Stimulated activated CD4-positive, alpha-beta T cell treated with anti-CD3 and anti-CD28 coated beads, TNF-alpha, amount 100 ng/mL, for 1 hour (primary cell): ENCODE measurements at places on chromosomes 3 and 15.

- no peak for DNase-seq
Observed at GRCh38 chr3:46107682-46108081, 80.4 kb upstream of the XCR1 start.

GRCh38 chr3:190130037-190130436 is 9.3 kb upstream of the P3H2 start:
- no peak for DNase-seq

- no peak for DNase-seq
Observed at GRCh38 chr3:52822363-52822762, 8.1 kb downstream of the ITIH4 start.

GRCh38 chr3:124115956-124116355 is 124.0 kb upstream of the ROPN1 start:
- DNase-seq = no peak

GRCh38 chr15:91860498-91860897 is 7.0 kb downstream of the SLCO3A1 start:
- no peak for DNase-seq

DNA sequence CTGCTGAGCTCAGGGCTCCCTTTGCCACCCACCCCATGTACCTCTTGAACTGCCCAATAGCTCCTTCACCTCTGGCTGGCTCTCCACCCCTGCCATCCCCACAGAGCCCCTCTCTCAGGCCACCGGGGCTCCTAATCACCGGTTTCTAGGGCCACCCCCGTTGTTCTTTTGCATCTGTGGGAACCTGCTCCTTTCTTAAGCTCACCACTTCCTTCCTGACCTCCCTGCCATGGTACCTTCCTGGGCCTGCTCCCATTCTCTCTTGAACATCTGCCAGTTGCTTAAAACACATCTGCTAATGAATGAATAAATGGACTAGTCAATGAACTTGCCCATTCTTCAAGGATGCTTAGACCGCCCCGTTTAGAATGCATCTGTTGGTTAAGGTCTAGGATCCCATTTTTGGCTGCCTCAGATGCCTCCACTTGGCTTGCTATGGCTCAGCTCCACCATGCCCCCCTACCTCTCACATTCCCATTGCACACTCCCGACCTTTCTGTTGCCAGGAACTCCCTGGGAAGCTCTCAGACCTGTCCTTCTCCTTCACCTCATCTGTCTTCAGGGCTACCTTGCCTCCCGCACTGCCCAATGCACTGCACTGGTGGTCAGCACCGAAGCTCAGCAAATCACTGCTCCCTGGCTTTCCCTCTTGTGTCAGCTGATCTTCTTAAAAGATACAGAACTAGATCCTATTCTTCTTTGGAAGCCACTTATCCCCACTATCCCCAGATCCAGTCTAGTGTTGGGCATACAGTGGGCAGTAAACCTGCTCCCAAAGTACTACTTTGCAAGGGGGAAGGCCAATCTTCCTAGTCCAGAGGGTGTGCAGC is 9.1 kb downstream of the AMOTL2 start:
- no peak for DNase-seq

GRCh38 chr3:18030371-18030870 is 288.0 kb upstream of the TBC1D5 start:
- DNase-seq = no peak

- DNase-seq = peak; percentile 50
Observed at GRCh38 chr3:133574260-133574881, 885 bp downstream of the CDV3 start.

GRCh38 chr3:14033023-14033422 is 91.6 kb downstream of the CHCHD4 start:
- DNase-seq = no peak

GRCh38 chr15:100439514-100439913 is 89.2 kb downstream of the CERS3 start:
- no peak for DNase-seq

GRCh38 chr3:44555723-44556122 is 730 bp downstream of the ZKSCAN7 start:
- DNase-seq = no peak

DNA sequence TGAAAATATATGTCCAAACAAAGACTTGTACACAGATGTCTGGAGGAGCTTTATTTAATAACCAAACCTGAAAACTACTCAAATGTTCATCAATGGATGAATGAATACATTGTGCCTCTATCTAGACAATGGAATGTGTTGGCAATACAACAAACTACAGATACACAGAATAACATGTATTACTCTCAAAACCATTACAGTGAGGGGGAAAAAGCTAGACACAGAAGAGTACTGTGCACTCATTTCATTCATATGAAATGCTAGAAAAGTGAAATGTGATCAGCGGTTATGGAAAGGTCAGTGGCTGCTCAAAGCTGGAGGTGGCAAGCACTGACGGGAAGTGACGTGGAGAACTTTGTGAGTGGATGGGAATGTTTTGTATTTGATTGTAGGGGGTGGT is 13.2 kb downstream of the STOML1 start:
- DNase-seq = no peak

DNA sequence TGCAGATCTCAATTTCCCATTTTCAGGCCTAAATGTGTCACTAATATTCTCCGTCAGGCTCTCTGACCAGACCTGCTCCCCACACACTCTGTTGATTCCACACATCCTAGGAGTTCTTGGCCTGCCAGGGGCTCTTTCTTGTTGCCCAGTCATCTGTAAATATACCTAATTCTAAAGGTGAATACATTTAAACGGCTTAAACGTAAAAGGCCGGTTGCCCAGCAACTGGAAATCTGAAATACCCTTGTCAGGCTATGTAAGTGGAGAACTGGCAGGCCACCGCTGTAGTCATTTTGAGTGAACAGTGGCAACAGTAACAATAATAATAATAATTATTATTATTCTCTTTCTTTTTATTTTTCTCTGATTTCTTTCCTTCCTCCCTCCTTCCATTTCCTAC is 302.7 kb downstream of the AGBL1 start:
- DNase-seq = no peak

- DNase-seq = no peak
Observed at GRCh38 chr3:179717219-179717618, 64.4 kb downstream of the USP13 start.

GRCh38 chr3:61354604-61355003 is 103.4 kb upstream of the FHIT start:
- no peak for DNase-seq

GRCh38 chr15:64884679-64885078 is 27.0 kb upstream of the ANKDD1A start:
- no peak for DNase-seq

GRCh38 chr3:66297260-66297873 is 76.6 kb downstream of the SLC25A26 start:
- no peak for DNase-seq

GRCh38 chr3:105616374-105617121 is 249.8 kb downstream of the ALCAM start:
- DNase-seq = no peak

- no peak for DNase-seq
Observed at GRCh38 chr3:162367429-162368260, 871.0 kb downstream of the OTOL1 start.

DNA sequence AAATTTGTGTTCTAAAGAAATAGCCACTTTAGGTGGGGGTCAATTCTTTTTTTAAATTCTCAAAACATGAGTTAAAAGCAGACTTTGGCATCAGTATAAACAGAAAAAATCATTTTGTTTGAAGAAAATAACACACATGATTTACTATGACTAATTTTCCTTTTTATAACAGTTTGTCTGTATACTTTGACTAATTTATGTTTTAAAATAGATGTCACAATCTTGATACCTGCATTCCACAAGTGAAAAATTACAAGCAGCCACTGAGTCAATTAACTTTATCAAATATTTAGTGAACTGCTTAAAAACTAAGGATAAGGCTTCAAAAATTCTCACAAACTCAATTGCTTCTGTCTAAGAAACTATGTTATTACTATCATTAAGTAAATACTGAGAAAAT is 235.0 kb downstream of the TBC1D5 start:
- no peak for DNase-seq
